ENCODE measurements at places on chromosomes 16 and 17.

DNA sequence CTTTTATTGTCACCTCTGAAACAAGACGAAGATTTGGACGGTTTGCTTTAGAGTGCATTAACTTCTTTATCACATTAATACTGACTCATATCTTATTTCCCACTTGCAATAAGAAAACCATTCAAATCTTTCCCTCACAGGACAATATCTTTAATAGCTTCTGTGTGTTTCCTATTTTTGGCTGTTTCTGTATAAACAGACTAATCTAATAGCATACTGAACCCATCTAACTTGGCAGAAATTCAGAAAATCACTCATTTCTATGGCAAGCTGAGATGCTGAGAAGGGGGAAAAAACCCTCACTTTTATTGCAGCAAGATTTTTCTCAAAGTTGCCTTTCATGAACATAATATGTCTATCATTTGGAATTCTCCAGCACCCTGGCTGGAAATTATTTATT, 524.9 kb downstream of the WWOX start:
- DNase-seq, result no peak

GRCh38 chr17:68184816-68185436, 62.9 kb upstream of the AMZ2 start:
- DNase-seq, result no peak

DNA sequence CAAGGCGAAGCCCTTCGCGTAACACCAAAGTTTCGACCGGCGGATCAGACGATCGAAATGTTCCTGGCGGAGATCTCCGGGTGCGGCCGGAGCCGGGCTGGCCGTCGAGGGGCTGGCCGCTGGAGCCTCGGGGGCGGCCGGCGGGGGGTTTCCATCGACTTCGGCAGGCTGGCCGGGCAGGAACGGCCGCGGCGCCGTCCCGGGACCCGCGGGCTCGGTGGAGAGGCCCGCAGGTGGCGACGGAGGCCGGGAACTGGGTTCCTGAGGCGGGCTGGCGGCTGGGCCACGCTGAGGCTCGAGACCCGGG, 1.1 kb downstream of the EPOP start:
- no peak for DNase-seq

GRCh38 chr17:78693346-78694083, 88.6 kb downstream of the CYTH1 start:
- DNase-seq, result no peak

GRCh38 chr17:62067165-62068145, 2.4 kb upstream of the MED13 start:
- no peak for DNase-seq

DNA sequence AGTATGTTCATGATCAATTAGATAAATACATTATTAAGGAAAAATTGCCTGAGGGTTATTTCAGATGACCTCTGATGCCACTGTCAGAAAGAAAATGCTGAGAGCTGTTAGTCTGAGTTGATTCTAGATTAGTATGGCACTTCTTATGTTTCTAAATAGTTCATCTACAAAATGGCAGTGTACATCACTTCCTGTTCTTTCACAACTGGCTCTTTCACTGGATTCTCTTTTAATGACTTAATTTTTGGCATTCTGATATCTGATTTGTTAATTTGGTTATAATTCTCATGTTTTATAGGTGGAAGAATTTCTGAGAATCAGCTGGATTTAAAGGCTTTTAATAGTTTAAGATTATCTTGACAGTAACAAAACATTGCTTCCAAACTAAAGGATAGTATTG, 3.3 kb downstream of the TAOK1 start:
- DNase-seq, result peak; percentile 57

DNA sequence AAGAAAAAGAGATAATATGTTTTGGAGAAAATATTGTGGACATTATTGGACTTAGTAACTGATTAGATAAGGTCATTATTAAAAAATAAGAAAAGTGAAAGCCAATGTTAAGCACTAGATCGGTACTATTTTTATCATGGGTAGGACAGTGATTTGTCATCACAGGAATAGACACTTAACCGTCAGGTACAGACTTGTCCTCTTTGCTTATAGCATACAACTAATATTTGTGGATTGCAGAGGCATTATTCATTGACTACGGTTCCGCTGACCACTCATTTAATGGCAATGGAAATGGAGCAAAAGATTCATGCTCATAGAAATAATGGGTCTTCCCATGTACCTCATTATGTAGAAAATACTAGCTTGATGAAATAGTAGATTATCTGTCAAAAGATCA, 596.3 kb upstream of the CA10 start:
- DNase-seq, result no peak

DNA sequence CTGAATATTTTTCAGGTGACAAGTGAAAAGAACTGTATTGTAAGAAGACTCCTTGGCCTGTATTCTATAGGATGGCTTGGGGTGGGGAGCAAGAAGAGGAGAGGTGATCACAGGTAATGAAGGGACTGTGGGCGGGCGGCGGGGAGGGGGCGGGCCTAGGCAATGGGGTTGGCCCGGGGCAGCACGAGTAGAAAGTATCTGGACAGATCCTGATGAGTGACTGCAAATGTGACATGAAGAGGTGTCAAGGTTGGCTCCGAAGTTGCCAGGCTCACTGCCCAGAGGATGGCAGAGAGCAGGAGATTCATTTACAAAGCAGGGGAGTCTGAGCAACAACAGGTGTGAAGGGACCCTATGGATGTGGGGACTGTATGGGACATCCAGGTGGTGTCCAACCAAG, 10.8 kb upstream of the G6PC1 start:
- DNase-seq, result no peak

DNA sequence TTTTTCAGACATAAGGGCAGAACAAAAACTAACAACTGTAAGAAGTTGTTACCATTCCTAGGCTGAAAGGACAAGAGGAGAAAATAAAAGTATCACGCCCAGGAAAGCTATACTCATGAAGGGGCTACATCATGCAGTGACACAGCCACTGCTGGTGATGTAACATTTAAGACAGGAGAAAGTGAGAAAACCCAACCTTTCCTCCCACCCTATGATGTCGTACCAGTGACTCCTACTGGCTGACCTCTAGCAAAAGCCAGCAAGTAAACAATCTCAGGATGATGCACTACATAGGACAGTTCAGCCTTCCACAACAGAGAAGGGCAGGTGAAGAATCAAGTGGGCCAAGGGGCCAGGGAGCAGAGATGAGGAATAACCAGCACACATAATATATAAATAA, 14.0 kb upstream of the OR1E2 start:
- no peak for DNase-seq

- DNase-seq, result no peak
Measured at GRCh38 chr17:41655611-41656111, 31.3 kb upstream of the KRT17 start.

DNA sequence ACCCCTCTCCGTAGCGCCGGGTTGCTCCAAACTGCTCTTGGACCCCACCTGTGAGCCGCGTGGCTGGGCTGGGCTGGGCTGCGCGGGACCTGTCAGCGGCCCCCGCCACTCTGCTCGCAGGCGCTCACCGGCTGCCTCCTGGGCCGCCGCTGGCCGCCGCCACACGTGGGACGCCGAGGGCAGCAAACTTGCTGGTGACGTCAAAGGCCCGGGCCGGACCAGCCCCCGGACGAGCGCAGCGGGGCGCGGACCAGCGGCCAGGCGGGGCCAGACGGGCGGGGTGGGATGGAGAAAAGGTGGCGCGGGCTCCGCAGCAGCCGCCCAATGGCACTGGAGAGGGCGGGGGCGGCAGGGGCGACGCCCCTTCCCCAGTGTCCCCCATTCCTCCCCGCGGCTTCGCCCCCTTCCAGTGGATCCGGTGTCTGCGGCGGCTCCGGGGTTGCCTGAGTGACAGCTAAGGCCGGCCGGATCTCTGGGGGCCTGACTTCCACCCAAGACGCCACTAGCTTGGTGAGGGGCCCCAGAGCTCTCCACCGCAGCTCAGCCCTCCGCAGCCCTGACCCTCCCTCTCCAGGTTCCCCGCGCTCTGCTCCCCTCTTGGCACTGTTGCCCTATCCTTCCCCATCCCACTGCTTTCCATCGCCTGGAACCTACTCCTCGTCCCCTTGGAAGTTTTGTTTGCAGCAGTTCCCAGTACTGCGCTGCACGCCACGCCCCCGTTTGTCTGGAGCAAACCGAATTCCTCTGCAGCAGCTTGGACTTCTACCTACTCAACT, at the start of gene HS3ST3A1:
HS3ST3A1 (minus strand) TSS at position 154 of the 776 bp plus-strand sequence. CDS start 800 bp downstream, outside the sequence.
- peak; percentile 81 for DNase-seq

GRCh38 chr17:21174713-21175112, 39.2 kb downstream of the TMEM11 start:
- peak; percentile 28 for DNase-seq

Data from fibroblast of the aortic adventitia (primary cell).